ENCODE measurements at places on chromosomes 4 and X.
A peak's percentile ranks its signal among the peaks of the same experiment; 100 is the strongest.

DNA sequence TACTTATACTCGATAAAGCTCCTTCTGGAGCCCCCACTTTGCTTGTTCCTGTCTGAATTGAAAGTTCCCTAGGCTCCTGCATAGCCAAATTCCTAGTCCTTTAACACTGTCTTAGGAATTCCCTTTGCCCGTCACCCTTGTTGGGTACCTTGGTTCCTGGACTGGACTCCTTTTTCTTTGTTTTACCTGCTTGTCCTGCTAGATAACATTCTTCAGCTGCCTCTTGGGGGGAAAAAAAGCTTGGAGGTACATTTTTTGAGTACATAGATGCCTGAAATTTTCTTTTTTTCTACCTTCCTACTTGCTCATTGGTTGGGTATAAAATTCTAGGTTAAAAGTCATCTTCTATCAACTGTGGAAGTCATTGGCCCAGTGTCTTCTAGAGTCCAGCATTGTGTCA is 154.8 kb upstream of the RAPGEF2 start:
- no peak for DNase-seq

GRCh38 chrX:105701310-105702052 is 120.9 kb upstream of the NRK start:
- peak; percentile 12 for DNase-seq

DNA sequence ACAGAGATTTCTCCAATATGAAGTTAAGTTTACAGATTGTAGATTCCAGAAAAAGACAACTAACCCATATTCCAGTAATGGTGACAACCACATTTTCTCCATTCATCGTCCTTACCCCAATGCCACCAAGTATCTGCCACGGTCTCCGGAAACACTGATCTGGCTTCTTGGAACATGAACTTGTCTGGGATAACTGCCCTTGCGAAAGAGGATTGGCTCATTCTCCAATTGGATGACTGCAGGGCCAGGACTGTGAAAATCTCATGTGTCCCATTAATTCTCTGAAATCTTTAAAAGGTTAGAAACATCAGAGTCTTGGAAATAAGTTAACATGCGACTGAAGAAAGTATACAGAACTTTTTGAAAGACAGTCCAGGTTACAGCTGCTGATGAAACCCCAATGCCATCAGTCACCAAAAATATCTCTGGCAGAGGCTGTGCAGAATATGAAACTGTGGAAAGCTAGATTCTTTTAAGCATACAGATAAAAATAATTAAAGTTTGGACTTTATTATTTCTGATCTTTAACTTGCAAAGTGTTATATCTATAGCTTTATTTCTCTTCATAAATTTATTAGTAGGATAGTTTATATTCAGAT is 496.9 kb downstream of the PPARGC1A start:
- no peak for DNase-seq

DNA sequence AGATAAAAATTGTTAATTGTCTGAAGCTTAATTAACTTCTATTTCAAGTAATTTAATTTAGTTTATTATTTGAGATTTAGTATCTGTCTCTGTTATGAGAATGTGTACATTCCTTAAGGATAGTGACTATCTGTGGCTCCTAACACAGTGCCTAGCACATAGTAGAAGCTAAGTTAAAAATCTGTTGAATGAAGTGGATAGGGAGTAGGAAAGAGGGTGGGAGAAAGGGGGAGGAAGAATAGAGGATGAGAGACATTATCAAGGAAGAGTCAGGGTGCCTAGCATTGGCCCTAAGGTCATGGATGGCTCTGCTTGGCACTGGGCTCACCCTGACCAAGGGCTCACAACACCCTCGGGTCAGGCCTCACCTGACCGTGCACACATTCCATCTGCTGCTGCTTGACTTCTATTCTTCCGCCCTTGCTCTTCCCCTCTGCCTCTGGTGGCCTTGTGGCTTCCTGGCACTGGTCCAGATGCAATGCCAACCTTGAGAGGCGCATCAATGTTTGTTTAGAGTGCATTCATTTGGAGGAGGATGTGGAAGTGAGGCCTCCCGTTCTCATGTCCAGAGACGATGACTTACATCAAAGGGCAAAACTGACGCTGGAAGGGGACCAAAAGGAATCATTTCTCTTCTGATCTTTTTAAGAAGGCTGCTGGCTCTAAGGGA is 42.3 kb downstream of the TRIM2 start:
- DNase-seq = no peak

- no peak for DNase-seq
Measured at GRCh38 chrX:77788050-77788449, 2.0 kb upstream of the ATRX start.

- peak; percentile 57 for DNase-seq
Measured at GRCh38 chr4:89142691-89143669, 31.6 kb downstream of the TIGD2 start.

DNA sequence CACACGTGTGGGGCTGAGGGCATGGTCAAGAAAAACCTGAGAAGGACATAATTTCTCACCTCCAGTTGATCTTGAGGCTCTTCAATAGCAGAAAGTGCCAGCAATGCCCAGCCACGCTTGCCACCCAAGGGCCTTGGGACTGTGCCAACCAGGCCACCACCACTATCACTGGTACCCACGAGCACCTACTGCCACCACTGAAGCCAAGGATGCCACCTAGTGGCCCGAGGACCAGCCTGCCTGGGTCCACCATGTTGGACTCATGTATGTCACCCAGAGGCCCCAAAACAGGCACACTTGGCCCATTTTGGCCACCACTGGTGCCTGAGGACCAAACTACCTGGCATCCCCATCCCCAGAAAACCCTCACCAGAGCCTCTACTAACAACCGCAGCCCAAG is 191.8 kb downstream of the ADAM29 start:
- peak; percentile 37 for DNase-seq

GRCh38 chrX:29478336-29479069 is 736.9 kb upstream of the MAGEB2 start:
- DNase-seq = peak; percentile 61

GRCh38 chr4:5237086-5237660 is 185.9 kb downstream of the STK32B start:
- no peak for DNase-seq
